CD4-positive, alpha-beta T cell (primary cell): ENCODE measurements at places on chromosomes 2 and 18.

DNA sequence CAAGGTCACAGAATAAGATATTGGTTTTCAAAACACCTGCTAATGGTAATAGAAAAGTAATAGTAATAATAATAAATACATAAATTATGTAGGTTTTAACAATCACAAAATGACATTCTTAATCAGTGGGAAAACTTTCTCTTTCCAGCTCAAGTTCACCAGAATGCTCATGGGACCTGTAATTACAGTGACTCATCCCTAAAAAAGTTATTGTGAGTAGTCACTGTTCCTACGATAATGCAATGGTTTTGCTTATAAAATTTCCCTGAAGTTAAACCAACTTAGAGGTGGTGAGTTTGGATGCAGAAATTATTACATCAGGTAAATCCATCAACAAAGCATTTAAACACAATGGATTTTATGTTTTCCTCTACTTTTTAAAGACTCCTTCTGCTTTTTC lies 502.3 kb downstream of the PID1 start:
- DNase-seq, result no peak

GRCh38 chr2:207796585-207797350 lies 27.1 kb upstream of the FZD5 start:
- no peak for DNase-seq

GRCh38 chr2:118443596-118443995 lies 355.3 kb downstream of the INSIG2 start:
- no peak for DNase-seq

DNA sequence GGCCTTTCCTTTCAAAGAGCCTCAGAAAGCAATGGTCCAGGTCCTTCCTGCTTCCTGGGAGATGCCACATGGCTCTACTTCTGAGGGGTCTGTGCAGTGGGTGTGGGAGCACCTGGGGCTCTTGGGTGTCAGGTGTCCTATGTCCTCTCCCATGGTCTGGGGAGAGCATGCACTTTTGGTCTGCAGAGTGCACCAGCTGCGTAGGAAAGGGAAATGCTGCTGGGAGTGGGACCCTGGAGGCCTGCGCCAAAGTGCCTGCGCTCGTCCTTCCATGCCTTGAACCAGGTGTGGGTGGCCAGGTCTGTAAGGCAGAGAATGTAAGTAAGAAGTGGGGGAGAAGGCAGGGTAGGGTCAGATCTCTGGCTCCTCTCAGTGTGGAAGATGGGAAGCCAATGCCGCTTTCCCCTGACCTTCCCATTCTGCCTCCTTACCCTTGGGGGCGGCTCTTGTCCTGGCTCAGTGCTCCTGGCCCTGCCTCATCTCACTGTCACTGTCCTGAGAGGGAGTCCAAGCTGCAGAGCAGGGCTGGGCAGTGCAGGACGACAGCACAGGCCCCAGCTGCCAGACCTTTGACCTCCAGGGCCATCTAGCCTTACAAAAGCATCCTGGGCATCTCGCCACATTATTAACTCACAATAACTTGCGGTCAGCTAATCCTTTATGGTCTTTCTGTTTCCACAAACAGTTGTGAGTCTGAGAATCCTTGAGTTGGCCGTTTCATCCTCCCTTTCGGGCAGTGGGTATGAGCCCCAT lies 6.6 kb upstream of the PROM2 start:
- no peak for DNase-seq

DNA sequence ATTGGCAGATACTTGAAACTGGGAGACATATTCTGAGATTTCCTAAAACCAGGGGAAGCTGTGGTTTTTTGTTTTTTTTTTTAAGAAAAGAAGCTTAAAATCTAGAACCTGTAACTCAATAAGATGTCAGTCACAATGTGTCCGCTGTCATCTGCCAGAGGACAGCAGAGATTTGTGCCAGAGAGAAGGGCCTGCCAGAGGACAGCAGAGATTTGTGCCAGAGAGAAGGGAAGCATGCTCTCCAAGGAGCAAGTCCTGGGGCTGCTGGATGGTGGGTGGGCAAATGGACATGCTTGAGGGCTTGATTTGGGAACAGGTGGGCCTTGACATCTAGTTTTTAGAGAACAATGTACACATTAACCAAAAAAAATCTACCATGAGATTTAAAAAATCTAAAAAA lies 77.9 kb downstream of the CCDC93 start:
- no peak for DNase-seq

GRCh38 chr18:59681521-59682004 lies 15.7 kb downstream of the CCBE1 start:
- no peak for DNase-seq

DNA sequence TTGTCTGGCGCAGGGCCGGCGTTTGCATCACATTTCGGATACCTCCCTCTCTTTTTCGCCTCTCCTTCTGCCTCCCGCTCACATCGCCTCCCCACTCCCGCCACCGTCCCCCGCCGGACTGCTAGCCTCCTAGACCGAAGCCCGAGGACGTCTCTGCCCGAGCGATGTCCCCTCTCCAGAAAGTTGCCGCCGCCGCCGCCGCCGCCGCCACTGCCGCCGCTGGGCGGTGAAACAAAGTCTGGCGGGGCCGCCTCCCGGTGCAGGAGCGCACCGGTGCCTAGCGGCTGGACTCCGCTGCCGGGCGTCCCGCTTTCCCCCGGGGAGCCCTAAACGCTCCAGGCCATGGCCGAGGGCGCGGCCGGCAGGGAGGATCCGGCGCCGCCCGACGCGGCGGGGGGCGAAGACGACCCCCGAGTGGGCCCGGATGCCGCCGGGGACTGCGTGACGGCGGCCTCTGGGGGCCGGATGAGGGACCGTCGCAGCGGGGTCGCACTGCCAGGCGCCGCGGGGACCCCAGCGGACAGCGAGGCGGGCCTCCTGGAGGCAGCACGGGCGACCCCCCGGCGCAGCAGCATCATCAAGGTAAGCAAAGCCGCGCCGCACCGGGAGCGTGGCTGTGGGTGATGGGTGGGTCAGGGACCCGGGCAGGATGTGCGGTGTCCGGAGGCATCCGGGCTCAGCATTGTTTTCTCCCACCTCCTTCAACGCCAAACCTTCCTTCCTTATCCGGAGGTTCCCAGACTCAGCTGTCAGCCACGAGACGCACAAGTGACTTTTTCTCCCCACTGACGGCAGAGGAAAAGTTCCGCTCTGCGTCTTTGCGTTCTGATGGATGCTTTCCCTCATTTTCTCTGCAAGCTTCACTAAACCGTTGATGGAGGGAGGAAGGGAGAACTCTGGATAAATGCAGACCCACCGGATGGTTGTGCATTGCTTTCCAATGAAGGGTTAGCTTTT lies 643 bp downstream of the PLCL1 start:
- peak; percentile 21 for DNase-seq

- DNase-seq, result no peak
Observed at GRCh38 chr2:205835923-205836322, 153.6 kb downstream of the NRP2 start.

DNA sequence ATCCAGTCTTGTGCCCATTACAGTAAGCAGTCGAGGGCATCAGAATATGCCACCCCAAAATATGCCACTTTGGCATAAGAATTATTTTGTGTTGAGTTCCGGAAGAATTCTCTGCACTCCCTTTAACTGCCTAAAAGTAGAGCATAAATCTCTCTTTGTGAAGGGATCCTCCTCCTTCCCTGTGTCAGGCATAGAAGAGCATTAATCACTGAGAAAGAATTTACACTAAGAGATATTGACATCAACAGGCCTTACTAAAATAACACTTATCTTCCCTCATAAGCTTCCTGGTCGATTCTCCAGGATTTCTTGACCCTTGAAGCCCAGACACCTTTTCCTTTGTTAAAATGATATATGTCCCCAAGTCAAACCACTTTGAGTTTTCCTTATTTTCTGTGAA lies 27.6 kb upstream of the KYNU start:
- DNase-seq, result no peak

- DNase-seq, result no peak
Observed at GRCh38 chr2:140286377-140286776, 1506.2 kb upstream of the NXPH2 start.

GRCh38 chr18:57811477-57812125 lies 8.5 kb upstream of the ATP8B1 start:
- no peak for DNase-seq

- DNase-seq, result no peak
Observed at GRCh38 chr2:212428681-212429478, 109.7 kb downstream of the ERBB4 start.

- DNase-seq, result no peak
Observed at GRCh38 chr18:5772306-5773105, 122.8 kb downstream of the TMEM200C start.

DNA sequence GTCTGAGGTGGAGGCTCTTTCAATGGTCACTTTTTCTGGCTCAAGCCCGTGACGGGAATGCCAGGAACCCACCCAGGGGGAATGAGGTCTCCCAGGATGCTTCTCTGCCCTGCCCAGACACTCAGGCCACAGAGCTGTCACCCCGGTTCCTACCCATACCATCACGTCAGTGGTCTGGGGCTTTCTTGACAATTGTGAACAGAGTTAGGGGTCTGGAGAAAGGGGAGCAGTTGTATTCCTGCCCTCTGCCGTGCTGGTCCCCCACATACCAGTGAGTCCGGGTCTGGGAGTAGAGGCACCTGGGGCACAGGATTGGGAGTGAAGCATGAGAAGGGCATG lies 97.2 kb downstream of the B3GNT2 start:
- DNase-seq, result no peak

DNA sequence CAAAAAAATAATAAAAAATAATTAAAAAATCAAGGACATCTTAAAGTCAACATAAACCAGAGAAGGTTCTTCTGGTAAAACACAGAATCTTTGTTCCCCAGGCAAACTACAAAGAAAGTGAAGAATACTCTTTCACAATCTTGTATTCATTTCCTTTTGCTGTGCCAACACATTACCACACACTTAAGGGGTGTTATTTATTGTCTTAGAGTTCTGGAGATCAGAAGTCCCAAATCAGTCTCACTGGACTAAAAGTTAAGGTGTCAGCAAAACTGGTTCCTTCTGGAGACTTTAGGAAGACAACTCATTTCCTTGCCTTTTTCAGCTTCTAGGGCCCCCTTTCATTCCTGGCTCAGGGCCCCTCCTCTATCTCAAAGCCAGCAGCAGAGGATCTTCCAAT lies 12.2 kb upstream of the CAB39 start:
- no peak for DNase-seq

DNA sequence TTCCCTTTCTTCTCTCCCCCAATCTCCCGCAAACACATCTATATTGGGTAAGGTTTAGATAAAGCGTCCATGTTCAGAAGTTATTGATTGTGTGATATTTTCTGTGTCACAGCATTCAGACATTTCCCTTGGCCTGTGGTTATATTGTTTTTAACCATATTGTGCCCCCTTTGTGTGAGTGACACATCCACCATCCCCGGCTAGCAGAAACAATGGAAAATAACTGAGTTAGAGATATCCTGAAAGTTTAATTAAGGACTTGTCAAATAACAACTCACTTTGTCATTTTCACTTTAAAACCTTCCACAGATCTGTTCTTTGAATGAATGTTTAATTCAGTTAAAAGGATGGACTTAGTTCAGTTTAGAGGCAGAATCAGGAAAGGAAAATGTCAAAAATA lies 151.0 kb downstream of the KCNJ3 start:
- DNase-seq, result no peak

- DNase-seq, result no peak
Observed at GRCh38 chr2:144448389-144449027, 71.4 kb downstream of the ZEB2 start.

- no peak for DNase-seq
Observed at GRCh38 chr18:13629841-13630715, 96.3 kb downstream of the FAM210A start.

DNA sequence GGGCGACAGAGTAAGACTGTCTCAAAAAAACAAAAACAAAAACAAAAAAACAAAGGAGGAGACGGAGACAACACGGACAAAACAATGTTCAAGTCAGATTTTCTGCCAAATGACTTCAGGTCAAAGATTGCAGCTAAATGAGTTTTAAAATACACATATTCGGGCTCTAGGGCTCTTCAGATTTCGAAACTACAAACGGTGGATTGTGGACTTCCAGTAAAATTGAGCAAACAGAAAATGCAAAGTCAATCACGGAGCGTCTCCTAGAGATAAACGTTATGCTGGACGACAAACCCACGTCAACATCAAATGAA lies 558 bp downstream of the MRPS5 start:
- no peak for DNase-seq

- peak; percentile 35 for DNase-seq
Observed at GRCh38 chr18:32552421-32553030, 81.8 kb upstream of the GAREM1 start.

DNA sequence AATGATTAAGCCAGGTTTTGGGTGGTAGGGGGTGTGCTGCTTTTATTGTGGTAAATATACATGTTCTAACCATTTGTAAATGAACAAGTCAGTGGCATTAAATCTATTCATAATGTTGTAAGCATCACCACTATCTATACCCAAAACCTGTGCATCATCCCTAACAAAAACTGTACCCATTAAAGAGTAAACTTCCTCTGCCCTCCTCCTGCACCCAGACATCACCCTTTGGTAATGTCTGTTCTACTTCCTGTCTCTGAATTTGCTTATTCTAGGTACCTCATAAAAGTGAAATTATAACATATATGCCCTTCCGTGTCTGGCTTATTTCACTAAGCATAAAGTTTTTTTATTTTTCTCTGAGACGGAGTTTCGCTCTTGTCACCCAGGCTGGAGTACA lies 14.1 kb downstream of the RIF1 start:
- peak; percentile 5 for DNase-seq

GRCh38 chr2:197615016-197615652 lies 60.3 kb downstream of the RFTN2 start:
- no peak for DNase-seq

DNA sequence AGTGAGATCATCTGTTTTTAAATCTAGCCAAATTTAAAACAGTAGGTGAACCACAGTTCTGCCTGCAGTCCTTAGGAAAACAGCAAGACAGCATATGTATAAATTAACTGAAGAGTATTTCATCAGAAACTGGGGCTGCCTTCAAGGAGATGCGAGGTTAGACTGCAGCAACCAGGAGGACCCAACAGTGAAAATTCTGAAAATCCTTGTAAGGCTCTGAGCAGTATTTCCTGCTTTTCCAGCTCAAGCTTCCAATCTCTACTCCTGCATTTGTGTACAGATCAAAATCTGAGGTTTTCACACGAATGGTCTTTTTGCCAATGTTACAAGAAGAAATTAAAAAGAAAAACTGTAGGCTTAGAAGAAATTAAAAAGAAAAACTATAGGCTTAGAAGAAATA lies 43.7 kb downstream of the CERKL start:
- DNase-seq, result no peak

GRCh38 chr2:204321910-204322751 lies 223.1 kb upstream of the PARD3B start:
- no peak for DNase-seq

DNA sequence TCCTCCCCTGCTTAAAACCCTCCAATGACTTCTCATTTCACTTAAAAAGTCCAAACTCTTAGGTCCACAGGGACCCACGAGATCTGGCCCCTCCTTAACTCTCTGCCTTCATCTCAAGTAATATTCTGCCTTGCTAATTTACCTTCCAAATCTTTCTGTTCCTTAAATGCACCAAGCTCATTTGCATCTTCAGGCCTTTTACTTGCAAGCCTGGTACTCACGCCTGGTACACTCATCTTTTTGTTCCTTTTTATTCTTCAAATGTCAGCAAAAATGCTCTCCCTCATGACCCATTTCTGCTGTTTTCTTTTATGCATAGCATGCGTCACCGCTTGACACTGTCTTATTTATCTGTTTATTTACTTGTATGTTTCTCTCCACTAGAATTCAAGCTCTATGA lies 2.7 kb upstream of the WIPF1 start:
- no peak for DNase-seq
